NCI-H526 (cell line): ENCODE measurements at places on chromosomes 1 and 21.

- no peak for DNase-seq
These were observed 26.1 kb downstream of the NHLH2 start for GRCh38 chr1:115814685-115815398.

DNA sequence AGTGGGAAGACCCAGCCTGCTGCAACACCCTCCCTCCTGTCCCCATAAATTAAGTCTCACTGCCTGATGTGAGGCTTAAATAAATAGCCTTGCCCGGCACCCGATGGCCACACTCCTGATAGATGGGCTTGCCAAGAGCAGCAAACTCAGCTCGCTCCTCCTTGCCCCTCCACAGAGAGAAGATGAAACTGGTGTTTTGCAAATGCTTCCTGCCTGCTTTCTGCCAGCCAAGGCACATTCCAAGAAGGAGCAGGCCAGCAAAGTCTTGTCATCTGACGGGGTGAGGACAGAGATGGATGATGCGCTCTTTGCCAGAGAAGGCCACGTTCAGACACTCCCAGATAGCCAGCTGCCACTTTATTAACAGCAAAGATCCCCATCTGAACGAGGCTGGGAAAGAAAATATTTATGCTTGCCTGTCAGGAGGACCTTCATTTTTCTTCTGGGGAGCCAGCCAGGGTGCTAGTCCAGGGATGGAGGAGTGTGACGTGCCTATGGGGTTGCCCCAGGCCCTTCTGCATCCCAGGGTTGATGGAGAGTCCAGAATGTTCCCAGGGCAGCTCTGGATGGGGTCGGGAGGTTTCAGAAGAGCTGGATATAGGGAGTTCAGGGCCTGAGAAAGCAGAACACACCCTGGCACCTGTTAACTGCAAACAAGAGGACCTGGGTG lies 265.4 kb downstream of the FOXD2 start:
- DNase-seq = no peak

DNA sequence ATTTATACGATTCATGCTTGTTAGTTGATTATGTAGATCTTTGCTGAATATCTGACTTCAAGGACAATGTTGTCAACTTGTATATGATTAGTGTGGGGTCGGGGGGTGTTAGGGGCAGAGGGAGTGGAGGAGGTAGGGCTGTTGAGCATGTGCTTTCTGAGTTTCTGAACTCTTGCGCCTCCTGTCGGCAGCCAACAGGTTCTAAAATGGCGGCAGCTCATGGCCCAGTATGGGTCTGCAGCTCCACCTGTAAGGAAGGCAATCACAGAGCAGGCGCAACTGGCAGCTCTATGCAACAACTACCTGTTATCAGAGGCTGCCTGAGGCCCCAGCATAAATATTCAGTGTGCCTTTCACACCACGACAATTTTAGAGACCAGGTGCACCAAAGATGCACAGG lies 205.8 kb upstream of the PLXNA2 start:
- DNase-seq = no peak

DNA sequence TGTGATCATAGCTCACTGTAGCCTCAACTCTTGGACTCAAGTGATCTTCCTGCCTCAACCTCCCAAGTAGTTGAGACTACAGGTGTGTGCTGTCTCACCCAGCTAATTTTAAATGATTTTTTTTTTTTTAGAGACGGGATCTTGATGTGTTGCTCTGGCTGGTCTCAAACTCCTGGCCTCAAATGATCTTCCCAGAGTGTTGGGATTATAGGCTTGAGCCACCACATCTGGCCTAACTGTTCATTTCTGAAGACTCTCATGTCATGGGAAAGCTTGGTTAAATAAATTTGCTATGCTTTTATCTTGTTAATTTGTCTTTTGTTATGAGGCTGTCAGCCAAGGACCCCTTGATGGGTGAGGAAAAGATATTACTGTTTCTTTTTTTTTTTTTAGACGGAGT lies 134.0 kb downstream of the MIS18A start:
- no peak for DNase-seq

DNA sequence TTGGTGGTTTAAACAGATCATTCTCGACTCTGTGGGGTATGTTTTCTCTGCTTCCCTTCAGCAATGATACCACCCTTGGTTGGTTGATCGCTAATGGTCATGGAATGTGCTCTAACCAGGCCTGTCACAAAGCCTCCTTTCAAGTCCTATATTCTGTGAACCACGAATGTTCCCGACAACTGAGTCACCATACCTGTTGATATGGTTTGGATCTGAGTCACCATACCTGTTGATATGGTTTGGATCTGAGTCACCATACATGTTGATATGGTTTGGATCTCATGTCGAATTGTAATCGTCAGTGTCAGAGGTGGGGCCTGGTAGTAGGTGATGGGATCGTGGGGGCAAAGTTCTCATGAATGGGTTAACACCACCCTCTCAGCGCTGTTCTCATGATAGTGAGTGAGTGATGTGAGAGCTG lies 10.2 kb upstream of the CAMK2N1 start:
- DNase-seq = no peak

DNA sequence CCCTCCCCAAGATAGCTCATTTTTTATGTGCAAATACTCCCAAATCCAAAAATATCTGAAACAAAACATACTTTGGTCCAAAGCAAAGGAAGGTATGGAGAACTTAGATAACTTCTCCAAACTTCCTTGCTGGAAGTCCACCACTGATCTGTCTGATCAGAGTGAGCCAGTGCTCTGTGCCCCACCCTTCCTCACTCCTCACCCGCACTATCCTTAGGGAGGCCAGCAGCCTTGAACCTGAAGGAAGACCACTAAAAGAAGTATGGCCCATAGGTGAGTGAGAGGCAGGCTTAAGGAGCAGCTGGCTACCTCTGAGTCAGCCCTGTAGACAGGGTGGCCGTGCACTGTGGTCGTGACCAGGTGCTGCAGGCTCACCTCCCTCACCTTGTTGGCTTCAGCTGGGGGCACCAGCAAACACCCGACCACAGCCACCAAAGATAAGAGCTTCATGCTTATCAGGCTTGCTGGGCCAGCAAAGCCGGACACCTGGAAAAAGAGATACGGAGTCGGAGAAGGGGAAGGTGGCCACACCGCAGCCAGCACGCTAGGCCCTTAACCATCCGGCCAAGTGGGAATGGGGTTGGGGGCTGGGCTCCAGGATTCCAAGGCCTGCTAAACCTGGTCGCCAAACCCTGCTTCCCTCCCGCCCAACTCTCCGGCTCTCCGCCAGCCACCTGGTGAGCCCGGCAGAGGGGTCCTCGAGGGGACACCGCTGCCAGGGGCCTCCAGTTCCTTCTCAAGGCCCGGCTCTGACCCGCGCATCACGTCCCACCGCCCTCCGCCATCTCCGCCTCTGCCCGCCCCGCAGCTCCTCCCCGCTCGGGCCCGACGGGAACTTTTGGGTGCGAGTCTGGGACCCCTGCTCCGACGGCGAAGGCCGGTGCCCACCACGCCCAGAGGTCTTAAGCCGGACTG lies 543 bp downstream of the TMEM9 start:
- no peak for DNase-seq

- DNase-seq = no peak
These were observed 12.8 kb upstream of the CASQ2 start for GRCh38 chr1:115781343-115781742.

DNA sequence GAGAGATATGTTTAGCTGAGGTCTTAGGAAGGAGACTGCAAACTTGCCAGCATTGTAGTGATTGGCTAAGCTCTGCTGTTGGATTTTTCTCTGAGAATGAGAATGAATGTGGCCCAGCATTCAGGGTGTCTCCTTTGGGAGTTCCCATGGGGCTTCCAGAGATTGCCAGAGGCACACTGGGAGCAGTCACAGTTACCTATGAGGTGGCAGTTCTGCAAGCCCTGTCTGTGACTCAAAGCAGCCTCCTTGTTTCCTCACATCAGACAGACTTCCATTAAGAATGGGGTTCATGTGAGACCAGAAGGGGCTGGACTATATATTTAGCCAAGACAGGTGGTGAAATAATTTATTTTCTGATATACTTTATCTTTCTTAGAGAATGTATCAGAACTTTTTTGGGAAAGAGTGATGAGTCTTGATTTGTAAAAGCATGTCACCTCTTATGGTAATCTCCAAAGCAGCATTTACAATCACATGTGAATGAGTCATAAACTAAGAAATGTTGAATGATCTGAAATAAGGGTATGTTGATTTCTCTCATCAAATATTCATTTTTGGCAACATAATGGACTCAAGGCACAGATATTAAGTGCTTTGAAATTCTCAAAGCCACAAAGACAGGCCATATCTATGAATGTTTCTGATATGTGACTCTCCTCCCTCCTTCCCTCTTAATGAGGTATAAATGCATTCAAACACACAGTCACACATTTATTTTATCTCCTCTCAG lies 9.5 kb upstream of the SLC19A2 start:
- DNase-seq = no peak

DNA sequence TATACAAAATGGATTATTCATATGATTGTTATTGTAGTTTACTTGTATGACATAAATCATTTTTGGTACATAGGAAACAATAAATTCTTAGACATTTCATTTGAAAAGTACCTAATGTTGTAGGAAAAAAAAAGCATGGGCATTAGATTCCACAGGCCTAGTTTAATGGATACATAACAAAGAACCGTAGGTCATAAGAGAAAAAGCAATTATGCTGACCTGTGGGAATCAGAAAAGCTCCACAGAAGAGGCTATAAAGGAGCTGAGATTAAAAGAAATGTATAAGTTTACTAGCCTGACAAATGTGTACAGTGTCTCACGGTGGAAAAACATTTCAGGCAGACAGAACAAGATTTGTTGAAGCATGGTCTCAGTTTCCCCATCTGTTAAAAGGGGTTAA lies 3.7 kb downstream of the DEPDC1 start:
- no peak for DNase-seq

DNA sequence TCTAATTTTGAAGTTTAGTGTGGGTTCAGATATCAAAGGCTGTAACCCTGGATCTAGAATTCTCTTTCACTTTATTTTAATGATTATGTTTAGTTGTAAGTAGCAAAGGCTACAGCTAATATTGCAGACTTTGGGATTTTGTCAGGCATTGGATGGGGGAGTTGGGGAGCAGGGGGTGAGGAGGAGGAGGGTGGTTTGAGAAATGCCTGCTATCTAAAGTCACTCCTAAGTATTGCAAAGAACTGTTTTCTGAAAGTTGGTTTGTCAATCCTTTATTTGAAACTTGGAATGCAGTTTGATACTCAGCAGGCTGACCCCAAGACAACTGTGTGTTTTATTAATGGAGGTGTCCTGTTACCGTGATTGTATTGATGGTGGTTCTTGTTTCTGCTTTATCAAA lies 1.2 kb downstream of the NTPCR start:
- DNase-seq = no peak

DNA sequence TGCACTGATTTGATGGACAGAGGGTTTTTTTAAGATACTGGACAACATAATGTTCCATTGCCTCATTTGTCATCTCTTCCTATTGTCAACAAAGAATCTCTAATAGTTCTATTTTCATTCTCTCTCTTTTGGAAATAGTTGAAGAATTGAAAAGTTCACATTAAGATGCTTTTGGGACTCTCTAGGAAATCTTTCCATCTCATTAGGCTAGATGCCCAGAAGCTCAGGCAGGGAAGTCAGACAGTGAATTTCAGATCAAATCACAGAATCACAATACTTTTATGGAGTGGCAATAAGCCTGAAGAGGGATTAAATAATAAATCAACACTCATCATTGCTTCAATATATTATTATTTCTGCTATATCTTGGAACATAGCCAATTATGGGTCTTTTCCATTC lies 29.2 kb downstream of the NEGR1 start:
- DNase-seq = no peak

- DNase-seq = peak; percentile 46
These were observed 250.2 kb downstream of the KIF26B start for GRCh38 chr1:245404952-245405351.

GRCh38 chr1:207084232-207084631 lies 4.4 kb upstream of the C4BPB start:
- no peak for DNase-seq

DNA sequence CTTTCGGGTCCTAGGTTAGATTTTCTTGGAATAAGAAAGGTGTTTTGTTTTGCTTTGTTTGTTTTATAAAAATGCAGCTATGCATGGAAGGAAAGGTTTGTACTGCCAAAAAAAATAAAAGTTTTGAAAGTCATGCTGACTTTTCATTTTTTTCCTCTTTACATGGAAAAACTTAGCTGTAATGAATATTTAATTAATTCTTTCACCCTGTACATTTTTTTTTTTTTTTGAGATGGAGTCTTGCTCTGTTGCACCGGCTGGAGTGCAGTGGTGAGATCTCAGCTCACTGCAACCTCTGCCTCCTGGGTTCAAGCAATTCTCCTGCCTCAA lies 48.7 kb downstream of the NENF start:
- no peak for DNase-seq

DNA sequence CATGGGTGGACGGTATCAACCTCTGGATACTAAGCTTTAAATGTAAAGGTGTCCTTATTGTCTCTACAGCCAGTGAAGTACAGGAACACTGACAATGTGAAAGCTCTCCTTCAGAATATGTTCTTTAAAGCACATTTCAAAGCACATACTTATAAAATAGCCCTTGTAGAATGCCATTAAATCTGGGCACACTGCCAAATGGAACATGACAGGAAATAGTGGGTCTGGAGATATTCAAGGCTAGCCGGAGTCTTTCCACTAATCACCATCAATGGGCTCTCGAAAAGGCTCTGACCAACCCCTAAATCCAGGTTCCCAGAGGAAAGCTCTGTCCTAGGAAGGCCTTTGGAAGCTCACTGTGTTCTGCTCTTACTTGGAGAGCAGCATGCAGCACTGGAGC lies 46.6 kb downstream of the PLD5 start:
- no peak for DNase-seq

DNA sequence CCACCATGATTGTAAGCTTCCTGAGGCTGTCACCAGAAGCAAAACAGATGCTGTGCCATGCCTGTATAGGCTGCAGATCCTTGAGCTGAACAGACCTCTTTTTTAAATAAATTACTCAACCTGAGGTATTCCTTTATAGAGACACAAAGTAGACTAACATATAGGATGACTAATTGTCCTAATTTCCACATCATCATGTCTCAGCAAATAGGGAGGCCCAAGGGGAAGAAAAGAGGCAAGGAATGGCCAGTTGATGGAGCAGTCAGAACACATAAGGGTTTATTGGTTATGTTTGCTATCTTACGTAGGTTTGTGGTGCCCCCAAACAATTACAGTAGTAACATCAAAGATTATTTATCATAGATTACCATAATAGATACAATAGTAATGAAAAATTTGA lies 126.2 kb downstream of the RASAL2 start:
- DNase-seq = no peak

GRCh38 chr1:74426208-74426937 lies 86.0 kb downstream of the LRRC53 start:
- DNase-seq = no peak

- no peak for DNase-seq
These were observed 136.2 kb upstream of the DUSP10 start for GRCh38 chr1:221878134-221878533.

GRCh38 chr1:97864615-97865014 lies 56.2 kb downstream of the DPYD start:
- no peak for DNase-seq
